ENCODE measurements at places on chromosomes 7 and 10.

DNA sequence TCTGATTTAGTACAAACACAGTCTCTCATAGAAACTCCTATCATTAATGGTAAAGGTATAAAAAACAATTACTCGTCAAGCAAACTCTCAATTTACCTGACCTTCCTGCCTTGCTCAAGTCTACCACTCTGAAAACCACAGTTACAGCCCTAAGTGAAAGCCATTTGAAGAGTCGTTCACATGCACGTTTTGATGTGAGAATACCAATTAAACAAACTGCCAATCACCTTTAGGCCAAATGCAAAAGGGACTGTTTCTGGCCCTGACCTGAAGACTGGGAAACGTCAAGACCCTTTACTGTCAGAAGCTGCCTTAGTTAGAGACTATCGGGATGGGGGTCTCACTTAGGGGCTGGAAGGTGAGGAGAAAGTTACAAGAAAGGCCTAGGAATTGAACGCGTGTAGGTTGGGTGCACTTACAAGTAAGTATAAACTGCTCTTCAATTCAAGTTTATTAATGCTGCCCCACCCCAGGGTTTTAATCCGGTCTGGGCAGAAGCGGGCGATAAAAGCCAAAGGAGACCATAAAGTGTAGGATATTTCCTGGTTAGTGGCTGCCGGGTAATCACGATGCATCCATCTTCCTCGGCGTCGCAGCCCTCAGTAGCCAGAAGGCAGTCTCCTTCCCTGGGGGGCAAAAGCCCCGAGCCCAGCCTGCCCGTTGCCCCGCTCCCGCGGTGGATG lies 935 bp downstream of the TM9SF3 start:
- no peak for DNase-seq

GRCh38 chr7:55423277-55423711 lies 58.2 kb downstream of the LANCL2 start:
- no peak for DNase-seq

DNA sequence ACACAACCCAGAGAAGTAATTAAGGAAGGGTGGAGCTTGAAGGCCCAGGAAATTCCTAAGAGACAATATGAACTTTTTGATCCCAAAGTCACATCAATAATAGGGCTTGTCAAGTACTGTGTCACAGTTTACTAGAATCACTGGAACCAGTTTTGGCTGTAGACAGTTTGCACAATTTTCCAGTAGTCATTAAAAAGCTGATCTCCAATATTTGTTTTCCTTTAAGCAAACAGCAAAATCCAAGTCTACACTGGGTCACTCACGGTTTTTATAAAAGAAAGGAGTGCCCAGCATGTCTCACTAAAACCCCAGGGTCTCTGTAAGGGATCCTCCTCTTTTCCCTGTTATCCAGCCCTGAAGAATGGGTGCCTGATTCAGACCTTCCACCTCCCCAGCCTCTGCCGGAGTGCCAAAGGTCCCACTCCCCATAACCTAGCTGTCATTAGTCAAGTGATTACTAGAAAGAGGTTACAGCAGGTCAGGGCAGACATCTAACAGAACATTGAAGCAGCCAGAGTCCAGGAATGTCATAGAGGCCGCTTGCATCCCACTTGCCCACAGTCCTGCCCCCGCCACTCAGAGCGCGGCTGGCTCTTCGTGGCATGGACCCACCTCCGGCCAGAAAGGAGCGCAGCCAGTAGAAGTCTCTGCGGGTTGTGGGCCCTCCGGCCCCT lies 552 bp downstream of the SLC25A16 start:
- no peak for DNase-seq

GRCh38 chr10:1199897-1200721 lies 143.9 kb downstream of the WDR37 start:
- DNase-seq: no peak

DNA sequence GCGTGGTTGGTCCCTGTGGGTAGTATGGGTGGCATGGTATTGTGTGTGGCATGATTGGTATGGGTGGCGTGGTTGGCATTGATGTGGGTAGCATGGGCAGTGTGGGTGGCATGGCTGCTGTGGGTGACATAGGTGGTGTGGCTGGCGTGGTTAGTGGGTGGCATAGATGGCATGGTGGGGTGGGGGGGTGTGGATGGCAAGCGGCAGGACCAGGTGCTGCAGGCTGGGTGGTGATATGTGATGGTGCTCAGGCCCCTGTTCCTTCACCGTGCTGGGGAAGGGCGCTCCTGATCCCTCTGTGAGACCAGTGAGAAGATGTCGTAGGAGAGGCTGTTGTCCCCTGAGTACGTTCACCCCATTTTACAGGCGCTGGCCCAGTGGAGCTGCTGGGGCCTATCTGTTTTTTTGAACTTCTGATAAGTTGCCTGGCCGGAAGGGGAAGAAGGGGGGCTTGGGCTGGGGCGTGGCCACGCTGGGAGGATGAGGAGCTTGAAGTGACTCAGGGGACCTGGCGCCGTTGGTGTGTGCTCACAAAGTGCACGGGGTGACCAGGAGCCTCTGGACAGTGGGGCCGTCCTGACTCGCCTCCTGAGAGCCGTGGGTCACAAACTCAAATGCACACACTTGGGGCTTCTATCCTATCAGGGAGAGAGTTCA lies 17.5 kb downstream of the INPP5A start:
- no peak for DNase-seq

DNA sequence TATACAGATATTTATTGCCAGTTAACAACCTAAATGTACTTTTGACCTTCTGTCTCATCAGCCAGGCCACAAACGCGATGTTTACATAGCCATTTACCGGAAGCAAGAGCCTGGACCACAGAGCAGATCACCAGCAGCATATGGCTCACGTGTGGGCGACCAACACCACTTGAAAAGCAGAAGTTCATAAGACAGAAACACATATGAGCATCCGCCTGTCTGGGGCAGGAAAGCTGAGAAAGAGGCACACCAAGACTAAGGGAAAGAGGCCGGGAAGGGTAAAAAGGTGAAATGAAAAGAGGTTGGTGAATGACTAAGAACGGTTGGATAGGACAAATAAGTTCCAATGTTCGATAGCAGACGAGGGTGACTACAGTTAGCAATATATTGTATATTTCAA lies 1.3 kb downstream of the ABCB1 start:
- DNase-seq: peak; percentile 43

DNA sequence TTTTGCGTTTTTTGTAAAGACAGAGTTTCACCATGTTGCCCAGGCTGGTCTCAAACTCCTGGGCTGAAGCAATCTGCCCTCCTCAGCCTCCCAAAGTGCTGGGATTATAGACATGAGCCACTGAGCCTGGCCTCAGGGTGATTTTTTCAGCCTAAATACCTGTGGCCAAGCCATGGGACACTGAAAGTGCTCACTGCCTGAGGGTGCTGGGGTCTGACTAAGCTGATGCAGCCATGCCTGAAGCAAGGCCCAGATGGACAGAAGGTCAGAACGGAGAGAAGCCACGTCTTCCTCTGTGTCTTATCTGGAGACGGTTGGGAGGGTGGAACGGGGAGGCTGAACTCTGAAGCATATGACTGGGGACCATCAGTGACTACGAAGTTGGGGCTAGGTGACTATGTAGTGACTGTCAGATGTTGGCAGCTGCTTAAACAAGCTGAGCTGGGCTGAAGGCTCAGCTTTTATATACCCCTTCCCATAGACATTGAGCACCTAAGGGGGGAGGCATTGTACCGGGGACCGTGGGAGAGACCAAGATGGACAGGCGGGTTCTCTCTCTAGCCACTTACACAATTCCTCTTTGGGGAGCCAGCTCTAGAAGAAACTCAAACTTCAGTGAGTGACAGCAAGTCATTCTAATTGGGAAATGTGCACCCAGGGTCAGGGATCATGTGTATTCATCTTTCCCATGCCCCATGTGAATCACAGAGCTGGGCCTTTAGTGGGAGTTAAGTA lies 73.3 kb upstream of the HABP2 start:
- no peak for DNase-seq

- DNase-seq: no peak
These were observed 66.2 kb upstream of the RHEB start for GRCh38 chr7:151585744-151586393.
